ENCODE measurements at places on chromosomes 16 and 17. TPM values are rescaled to one million over a fixed set of nuclear protein-coding genes. Genes with fewer than 3 reads are reported as not detected.

The KAT7 gene
- 178 TPM for total RNA-seq

The KRTAP3-2 gene
- not detected for total RNA-seq

The PRR35 gene
- total RNA-seq: not detected

The GDPD3 gene
- total RNA-seq: 6.4 TPM

The GSG1L gene
- not detected for total RNA-seq

The MT1E gene
- total RNA-seq: 2.9 TPM

GRCh38 chr16:25925421-25925820 lies 233.7 kb downstream of the HS3ST4 start:
- no peaks in the 10 kb centered on the region for H3K36me3 ChIP-seq
- no peaks in the 10 kb centered on the region for H3K4me1 ChIP-seq

- H3K36me3 ChIP-seq: no peaks in the 10 kb centered on the region
- H3K4me1 ChIP-seq: no peaks in the 10 kb centered on the region
- H3K4me3 ChIP-seq: no peak overlapping the region
- DNase-seq: no peak
- H3K27ac ChIP-seq: no peak overlapping the region
These were observed 580.8 kb upstream of the EEF2KMT start for GRCh38 chr16:5678371-5678770.

DNA sequence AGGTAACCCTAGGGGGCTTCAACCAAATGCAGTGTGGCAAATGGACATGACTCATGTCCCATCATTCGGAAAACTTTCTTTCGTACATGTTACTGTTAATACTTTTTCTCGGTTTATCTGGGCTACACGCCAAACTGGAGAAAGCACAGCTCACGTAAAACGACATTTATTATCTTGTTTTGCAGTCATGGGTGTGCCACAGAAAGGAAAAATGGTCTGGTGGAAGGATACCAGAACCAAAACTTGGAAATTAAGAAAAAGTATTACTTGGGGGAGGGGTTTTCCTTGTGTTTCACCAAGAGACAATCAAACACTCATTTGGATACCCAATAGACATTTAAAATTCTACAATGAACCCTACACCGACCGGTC lies 23.6 kb downstream of the ALOX15B start:
- H3K27ac ChIP-seq: no peak overlapping the region
- H3K36me3 ChIP-seq: no peaks in the 10 kb centered on the region
- H3K27me3 ChIP-seq: peaks cover 20% of the 10 kb centered on the region
- H3K4me3 ChIP-seq: no peak overlapping the region
- peaks cover 5% of the 10 kb centered on the region for H3K4me1 ChIP-seq
- DNase-seq: no peak

GRCh38 chr17:81138083-81138482 lies 27.2 kb upstream of the PVALEF start:
- H3K36me3 ChIP-seq: no peaks in the 10 kb centered on the region
- no peak overlapping the region for H3K27ac ChIP-seq
- no peaks in the 10 kb centered on the region for H3K27me3 ChIP-seq
- no peak for DNase-seq
- no peaks in the 10 kb centered on the region for H3K4me1 ChIP-seq
- H3K4me3 ChIP-seq: no peak overlapping the region

DNA sequence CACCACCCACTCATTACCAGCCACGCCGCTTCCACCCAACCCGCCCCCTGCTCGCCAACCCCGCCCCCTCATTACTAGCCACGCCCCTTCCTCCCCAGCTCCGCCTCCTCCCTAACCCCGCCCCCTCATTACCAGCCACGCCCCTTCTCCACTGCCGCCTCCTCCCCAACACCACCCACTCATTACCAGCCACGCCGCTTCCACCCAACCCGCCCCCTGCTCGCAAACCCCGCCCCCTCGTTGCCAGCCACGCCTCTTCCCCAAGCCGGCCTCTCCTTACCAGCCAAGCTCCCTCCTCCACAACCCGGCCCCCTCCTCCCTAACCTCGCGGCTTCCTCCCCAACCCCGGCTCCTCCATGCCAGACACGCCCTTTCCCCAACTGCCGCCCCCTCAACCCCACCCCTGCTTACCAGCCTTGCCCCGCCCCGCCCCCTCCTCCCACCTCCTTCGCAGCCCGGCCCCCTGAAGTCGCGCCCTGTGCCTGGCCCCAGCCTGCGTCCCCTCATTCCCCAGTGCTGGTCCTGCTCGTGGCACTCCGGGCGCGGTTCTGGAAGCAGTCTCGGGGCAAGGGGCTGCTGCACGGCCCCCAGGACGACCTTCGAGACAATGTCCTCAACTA lies 7.3 kb downstream of the SLC22A31 start:
- no peak overlapping the region for H3K4me3 ChIP-seq
- H3K36me3 ChIP-seq: no peaks in the 10 kb centered on the region
- H3K27ac ChIP-seq: no peak overlapping the region

- no peak overlapping the region for H3K4me3 ChIP-seq
- DNase-seq: no peak
- H3K36me3 ChIP-seq: peaks cover 74% of the 10 kb centered on the region
These were observed 9.2 kb downstream of the GLYR1 start for GRCh38 chr16:4837733-4838501.

GRCh38 chr17:74424657-74425056 lies 7.2 kb upstream of the GPRC5C start:
- peaks cover 5% of the 10 kb centered on the region for H3K27me3 ChIP-seq
- H3K4me1 ChIP-seq: no peaks in the 10 kb centered on the region
- no peak overlapping the region for H3K27ac ChIP-seq
- no peak overlapping the region for H3K4me3 ChIP-seq
- no peak for DNase-seq

DNA sequence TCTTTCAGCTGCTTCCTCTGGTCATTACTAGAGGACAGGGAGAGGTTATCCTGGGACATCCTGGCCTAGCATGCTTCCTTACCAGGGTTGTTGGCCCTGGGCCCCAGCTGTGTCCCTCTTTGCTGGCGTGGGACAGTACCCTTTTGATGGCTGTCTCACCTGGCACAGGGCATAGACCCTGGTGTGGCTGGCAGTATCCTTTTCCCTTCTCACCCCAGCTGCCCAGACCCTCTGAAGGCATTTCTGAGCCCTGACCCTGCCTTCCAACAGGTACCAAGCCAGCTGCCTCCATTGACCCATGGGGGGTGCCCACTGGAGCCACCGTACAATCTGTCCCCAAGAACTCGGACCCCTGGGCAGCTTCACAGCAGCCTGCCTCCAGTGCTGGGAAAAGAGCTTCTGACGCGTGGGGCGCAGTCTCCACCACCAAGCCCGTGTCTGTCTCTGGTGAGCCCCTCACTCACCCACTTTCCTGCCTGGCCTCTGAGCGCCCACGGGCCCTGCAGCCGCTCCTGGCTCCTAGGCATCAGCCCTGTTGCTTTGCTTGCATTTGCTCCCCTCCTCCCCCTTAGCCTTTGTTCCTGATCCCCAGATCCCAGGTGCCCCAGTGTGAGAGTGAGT lies 34.0 kb downstream of the B9D1 start:
- H3K4me1 ChIP-seq: no peaks in the 10 kb centered on the region
- H3K27me3 ChIP-seq: no peaks in the 10 kb centered on the region
- no peaks in the 10 kb centered on the region for H3K36me3 ChIP-seq
- H3K4me3 ChIP-seq: no peak overlapping the region

All from CD4-positive, alpha-beta T cell (primary cell).